ENCODE measurements at places on chromosomes 4 and X.
A peak's percentile ranks its signal among the peaks of the same experiment; 100 is the strongest.

GRCh38 chr4:41339812-41340809, 83.4 kb downstream of the UCHL1 start:
- peak; percentile 49 for DNase-seq

DNA sequence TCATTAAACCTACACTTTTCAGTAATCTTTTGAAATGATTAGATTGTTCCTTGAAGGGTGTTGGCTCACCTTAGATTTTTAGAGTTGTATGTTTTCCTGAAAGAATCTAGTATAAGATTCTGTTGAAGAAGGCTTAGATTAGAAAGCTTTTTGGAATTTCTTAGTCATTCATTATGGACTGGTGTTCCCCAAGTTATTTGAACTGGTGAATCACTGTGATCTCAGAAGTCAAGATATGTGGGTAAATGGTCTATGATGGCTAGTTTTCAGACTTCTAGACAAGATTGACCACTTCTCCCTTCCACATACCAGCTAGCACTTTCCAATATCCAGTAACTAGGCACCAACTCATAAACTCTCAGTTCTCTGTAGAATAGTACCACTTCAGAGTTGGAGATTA, 138.1 kb downstream of the KDM6A start:
- DNase-seq = no peak

DNA sequence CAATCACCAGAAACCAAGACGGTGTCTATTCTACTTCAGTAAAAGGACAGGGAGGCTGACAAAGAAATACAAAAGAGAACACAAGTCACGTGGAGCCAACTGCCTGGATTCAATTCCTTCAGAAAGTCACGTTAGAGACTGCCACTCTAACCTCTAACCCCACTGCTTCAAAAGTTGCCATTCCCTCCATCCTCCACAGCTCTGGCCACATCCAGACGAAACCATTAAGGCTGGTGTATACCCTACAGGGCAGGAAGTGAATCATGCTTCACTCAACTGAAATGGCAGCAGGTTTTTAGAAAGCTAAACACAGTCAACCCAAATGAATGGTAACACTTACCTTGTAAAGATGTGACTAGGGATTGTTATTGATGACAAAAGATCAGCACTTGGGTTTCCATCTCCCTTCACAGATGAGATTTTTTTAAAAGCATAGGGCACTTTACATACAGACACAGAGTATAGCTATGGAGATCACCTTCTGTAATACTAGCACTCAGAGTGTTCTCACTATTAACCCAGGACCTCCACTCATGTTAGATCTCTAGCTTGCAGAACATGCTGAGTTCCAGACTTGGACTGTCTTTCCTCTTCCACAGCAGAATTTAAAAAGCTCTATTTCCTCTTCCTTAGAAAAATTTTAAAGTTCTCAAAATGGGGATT, 37.4 kb downstream of the MAML3 start:
- no peak for DNase-seq

GRCh38 chr4:185708348-185708747, 103.6 kb downstream of the SORBS2 start:
- no peak for DNase-seq

DNA sequence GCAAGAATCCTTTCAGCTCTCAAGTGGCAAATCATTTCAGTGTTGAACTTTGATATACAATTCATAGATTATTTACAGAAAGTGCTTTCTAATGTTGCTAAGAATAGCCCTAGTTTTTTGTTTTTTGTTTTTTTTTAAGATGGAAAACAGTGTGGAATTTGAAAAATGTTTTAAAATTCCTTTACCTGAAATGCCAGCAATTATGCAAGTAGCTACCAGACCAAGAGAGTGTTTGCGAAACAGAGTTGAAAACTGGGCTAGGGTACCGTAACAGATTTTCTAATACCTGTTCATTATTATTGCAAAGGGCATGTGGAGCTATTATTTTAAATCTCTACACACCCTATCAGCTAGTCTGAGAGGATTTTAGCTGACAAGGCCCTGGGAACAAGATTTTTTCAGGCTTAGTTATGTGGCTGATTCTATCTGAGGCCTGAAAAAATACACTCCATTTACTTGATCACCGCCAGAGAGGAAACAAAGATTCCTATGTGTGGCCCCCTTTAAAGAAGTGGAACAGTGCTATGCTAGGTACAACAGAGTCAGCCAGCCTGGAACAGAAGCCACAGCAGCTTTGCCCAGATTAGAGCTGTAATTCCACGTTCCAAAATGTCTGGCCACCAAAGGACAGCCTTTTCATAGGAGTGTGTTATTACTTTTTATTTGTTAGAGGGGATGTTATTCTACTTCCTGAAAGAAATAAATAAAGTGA, 46.9 kb upstream of the SLC39A8 start:
- no peak for DNase-seq

GRCh38 chr4:156800463-156800862, 171.1 kb downstream of the PDGFC start:
- no peak for DNase-seq

GRCh38 chr4:1621526-1621925, 62.6 kb downstream of the FAM53A start:
- DNase-seq = no peak

DNA sequence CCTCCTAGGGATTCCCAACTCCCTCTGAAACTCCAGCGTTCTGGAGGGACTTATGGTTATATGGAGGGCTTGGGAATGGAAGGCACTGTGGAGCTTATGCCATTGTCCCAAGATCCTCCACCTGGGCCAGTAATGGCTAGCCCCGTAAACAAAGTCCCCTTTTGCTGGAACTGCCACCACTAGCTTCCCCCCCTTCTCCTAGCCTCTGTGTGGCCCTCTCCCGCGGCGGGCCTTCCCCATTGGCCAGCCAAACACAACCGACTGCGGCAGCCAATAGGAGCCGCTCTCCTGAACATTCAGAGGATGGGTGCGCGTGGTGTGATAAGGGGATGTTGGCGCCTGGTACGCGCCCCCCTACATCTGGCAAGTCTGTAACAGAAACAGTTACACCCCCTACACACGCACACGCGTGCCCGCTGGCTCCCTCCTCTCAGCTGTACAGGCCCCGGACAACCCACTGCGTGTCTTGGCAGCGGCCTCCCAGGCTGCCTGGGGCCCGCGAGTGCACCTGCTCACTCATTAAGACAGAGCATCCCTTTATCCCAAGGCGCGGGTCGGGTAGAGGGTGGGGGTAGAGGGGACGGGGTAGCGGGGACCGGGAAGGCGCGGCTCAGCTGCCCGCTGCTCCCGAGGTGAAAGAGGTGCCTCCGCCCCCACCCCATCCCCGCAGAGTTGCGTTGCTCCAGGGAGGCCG, 863 bp upstream of the RAB33A start:
- peak; percentile 93 for DNase-seq

GRCh38 chr4:123673971-123674370, 277.4 kb downstream of the SPRY1 start:
- no peak for DNase-seq

- DNase-seq = no peak
Observed at GRCh38 chr4:55336138-55337034, 9.7 kb upstream of the SRD5A3 start.

DNA sequence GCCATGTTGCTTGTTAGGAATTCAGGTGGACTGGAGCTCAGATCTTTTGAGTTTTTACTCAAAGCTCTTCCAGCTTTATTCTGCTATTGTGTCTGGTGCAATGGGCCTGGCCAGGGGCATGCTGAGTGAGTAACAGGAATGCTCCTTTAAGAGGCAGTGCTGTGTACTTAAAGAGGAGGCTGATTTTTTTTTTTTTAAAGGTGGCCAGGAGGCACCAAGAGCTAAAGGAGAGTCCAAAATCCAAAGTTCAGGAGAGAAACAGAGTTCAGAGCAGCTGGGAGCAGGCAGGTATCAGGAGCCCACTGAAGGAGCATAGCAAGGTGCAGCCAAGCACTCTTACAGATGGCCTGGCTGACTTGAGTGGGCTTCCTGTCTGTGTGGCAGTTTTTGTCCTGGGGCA, 178.7 kb downstream of the FMR1NB start:
- no peak for DNase-seq

DNA sequence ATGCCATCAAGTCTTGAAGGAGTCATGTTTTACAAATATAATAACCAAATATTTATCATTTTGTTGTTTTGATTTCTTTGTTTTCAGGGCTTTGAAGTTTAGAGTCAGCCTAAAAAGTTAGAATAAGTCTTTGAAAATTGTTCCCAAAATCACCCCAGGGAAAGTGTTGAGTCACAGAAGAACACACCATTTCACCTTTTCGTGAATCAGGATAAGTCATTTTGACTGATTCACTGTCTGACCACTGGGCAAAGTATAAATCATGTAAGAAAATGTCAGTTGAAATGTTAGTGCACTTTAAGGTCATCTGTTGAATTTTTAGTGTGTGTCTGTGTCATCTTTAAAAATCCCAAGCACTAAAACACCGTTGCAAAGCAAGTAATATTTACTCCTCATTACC, 1320.1 kb downstream of the RPA4 start:
- no peak for DNase-seq

DNA sequence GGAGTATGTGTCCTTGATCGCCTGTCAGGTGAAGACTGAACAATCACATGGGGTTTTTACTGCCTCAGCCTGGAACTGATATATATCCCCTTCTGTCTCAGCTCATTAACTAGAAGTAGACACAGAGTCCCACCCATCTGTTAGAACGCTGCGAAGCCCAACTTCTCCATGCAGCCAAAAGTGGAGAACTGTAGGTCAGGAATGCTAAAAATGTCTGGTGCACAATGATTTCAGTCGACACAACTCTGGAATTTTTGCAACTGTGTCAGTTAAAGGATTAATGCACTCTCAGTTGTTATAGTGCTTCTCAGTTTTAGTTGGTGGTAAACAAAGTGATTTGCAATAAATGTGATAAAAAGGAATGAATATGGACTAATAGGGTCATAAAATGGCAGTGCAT, 287.2 kb downstream of the INPP4B start:
- DNase-seq = no peak

GRCh38 chr4:72953571-72953970, 115.9 kb downstream of the COX18 start:
- DNase-seq = no peak

- no peak for DNase-seq
Observed at GRCh38 chrX:17453788-17454187, 78.8 kb downstream of the NHS start.

- DNase-seq = no peak
Observed at GRCh38 chrX:19616959-19617358, 101.7 kb upstream of the MAP3K15 start.

GRCh38 chr4:176970853-176971252, 178.1 kb upstream of the VEGFC start:
- no peak for DNase-seq

- DNase-seq = no peak
Observed at GRCh38 chr4:140156529-140157171, 2.7 kb upstream of the MAML3 start.

DNA sequence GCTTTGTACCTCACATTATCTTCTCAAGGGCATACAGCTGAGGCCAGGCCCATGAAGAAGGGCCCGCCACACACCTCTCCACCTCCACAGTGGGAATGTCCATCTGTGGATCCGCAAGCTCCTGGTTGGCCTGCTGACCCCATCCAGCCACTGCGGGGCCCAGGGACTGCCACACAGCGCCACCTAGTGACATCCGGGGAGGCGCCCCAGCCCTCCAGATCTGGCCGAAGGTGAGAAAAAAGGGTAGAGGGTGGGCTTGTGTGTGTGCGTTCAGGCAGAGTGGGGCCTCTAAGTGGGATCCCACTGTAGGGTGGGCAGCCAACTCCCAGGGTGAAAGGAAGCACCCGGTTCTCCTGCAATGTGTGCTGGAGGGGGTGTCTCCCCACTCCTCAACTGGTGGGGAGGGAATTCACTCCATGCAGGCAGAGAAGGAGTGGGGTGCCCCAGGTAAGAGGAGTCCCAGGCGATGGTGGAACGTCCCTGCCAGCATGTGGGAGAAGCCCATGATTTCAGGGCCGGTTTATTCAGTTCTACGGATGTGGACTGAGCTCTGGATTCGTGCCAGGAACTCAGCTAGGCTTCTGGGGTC, 117.3 kb downstream of the ENPP6 start:
- DNase-seq = peak; percentile 94

DNA sequence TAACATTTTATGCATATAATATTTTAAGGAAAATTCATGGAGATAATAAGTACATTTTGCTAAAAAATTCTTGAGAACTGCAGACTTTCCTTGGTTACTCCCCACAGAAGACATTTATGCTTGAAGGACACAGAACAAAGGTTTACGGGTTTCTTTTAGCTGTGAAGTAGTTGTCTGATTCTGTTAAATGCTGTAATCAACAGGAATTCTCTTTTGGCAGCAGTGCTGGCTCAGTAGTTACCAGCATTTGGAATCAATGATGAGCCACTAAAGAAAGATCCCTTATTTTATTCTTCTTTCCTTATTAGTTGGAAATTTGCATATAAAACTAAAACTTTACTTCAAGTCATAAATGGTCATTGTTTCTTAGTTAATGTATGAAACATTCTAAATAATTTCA, 199.3 kb upstream of the FAT4 start:
- DNase-seq = no peak

DNA sequence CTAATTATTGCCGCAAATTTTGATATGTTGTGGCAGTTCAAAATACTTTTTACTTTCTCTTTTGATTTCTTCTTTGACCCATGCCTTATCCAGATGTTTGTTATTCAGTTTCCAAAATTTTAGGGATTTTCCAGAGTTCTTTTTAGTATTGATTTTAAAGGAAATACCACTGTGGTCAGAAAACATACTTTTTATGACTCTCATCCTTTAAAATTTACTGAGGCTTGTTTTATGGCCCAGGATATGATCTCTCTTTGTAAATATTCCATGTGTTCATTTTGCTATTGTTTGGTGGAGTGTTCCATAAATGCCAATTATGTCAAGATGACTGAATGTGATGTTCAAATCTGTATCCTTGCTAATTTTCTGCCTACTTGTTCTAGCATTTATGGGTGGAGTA, 272.3 kb upstream of the DIPK2B start:
- DNase-seq = no peak

- no peak for DNase-seq
Observed at GRCh38 chr4:134085496-134085895, 116.1 kb downstream of the PABPC4L start.

DNA sequence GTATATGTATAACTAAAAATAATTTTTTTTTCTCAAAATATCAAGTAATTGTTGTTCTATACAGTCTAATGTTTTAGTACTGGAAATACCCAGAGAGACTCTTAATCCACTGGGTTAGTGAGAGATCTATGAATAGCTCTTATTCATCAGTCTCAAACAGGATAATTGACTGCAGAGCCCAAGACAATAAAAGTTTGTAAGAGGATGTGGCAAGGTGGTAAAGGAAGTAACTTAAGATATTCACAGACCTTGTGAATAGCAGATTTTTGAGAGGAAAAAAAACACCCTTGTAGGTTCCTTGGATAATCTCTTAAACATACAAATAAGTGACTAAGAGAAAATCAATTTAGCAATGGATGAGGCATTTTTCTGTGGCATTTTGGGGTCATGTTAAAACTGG, 210.9 kb upstream of the FAM241A start:
- DNase-seq = no peak

All from H7 (cell line).